ENCODE measurements at places on chromosomes 6 and 20. TPM values are rescaled to one million over a fixed set of nuclear protein-coding genes. Genes with fewer than 3 reads are reported as not detected.

Gene OR2H1
- polyA plus RNA-seq, result not detected

DNA sequence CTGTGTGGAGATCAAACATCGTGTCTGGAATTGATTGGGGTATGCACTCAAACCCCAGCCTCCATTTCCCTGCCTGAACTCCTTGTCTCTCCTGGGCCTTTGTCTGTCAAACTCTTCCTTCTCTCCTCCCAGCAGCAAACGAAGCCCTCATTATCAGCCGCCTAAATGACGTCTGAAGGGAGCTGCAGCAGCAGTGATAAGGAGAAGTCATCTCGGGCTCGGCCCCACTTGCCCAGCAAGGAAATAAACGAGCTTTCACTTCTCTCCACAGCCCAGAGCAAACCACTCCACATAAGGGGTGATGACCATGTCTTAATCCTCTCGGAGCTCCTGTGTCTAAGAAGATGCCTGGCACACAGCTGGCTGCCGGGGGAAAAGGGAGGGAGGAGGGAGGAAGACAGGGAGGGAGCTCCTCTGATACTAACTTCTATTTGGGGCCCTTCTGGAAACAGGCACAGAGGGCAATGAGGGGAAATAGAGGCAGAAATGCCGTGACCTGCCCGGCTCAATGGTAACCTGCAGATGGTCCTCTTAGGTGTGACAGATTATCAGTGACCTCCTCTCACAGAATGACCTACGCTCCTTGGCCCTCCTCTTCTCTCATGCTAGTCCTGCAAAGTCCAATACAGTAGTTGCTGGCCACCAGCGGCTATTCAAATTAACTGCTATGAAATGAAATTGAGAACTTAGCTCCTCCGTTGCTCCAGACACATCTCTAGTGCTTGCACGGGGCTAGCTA is 100.4 kb downstream of the PXDC1 start:
- no peaks in the 10 kb centered on the region for H3K27me3 ChIP-seq
- DNase-seq, result no peak
- no peak overlapping the region for H3K27ac ChIP-seq

- no peaks in the 10 kb centered on the region for H3K36me3 ChIP-seq
- H3K4me3 ChIP-seq, result no peak overlapping the region
- H3K27ac ChIP-seq, result no peak overlapping the region
- peaks cover 6% of the 10 kb centered on the region for H3K27me3 ChIP-seq
Measured at GRCh38 chr20:63321148-63321831, 28.3 kb downstream of the COL20A1 start.

GRCh38 chr6:49454787-49455709 is 8.0 kb downstream of the MMUT start:
- no peak for DNase-seq
- H3K36me3 ChIP-seq, result peaks cover 13% of the 10 kb centered on the region
- no peak overlapping the region for H3K4me3 ChIP-seq
- H3K4me1 ChIP-seq, result no peaks in the 10 kb centered on the region
- H3K27me3 ChIP-seq, result peaks cover 2% of the 10 kb centered on the region
- no peak overlapping the region for H3K27ac ChIP-seq

DNA sequence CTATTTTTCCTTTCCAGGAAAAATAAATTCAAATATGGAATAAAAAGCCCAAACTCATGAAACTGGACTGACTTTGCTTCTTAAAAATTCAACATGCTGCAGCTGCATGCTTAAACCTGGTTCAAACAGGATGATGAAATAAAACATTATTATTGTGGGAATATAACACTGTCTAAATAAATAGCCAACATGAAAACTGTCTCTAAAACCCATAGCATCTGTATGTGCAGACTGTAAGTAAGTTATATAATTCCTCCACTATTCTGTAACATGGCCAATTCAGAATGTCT is 30.4 kb upstream of the AHI1 start:
- H3K36me3 ChIP-seq, result no peaks in the 10 kb centered on the region
- no peaks in the 10 kb centered on the region for H3K4me1 ChIP-seq
- H3K27ac ChIP-seq, result no peak overlapping the region
- DNase-seq, result no peak
- no peaks in the 10 kb centered on the region for H3K27me3 ChIP-seq
- H3K4me3 ChIP-seq, result no peak overlapping the region
